NCI-H774 (cell line): ENCODE measurements at places on chromosomes 1 and 21.

- no peak for DNase-seq
Observed at GRCh38 chr1:28751315-28752060, 14.7 kb downstream of the YTHDF2 start.

DNA sequence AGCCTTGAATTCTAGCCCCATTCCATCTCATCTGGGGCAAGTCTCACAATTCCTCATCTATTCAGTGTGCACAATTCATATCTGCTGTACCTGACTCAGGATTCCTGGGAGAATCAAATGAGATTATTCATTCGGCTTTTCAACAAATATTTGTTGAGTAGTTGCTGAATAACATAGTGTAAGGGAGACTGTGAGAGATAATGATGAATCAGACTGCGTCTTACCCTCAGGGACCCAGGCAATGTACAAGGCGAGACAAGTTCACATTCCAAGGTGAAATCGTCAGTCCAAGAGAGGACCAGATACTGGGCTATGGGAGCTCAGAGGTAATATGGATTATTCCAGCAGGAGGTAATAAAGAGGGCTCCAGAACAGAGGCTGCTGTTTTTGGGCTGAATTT is 67.8 kb upstream of the SMYD2 start:
- no peak for DNase-seq

DNA sequence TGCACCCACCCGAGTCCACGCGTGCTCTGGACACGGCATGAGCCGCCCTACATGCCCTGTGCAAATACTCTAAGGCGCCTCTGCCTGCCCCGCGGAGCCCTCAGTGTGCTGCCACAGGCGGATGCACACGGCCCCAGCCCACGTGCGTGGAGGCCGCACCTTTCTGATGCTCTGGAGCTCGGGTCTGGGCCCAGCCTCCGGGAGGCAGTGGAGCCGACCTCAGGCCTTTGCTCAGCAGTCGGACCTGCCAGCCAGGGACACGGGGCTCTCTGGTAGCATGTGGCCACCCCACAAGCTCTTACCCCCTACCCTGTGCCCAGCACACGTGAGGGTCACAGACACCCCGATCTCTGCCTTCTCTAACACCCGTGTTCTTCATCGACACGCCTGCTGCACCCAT is 2.1 kb downstream of the TMEM240 start:
- DNase-seq, result no peak

- DNase-seq, result no peak
Observed at GRCh38 chr1:178238722-178239510, 145.0 kb downstream of the RASAL2 start.

- peak; percentile 71 for DNase-seq
Observed at GRCh38 chr1:67561704-67562113, 123.3 kb upstream of the GADD45A start.

DNA sequence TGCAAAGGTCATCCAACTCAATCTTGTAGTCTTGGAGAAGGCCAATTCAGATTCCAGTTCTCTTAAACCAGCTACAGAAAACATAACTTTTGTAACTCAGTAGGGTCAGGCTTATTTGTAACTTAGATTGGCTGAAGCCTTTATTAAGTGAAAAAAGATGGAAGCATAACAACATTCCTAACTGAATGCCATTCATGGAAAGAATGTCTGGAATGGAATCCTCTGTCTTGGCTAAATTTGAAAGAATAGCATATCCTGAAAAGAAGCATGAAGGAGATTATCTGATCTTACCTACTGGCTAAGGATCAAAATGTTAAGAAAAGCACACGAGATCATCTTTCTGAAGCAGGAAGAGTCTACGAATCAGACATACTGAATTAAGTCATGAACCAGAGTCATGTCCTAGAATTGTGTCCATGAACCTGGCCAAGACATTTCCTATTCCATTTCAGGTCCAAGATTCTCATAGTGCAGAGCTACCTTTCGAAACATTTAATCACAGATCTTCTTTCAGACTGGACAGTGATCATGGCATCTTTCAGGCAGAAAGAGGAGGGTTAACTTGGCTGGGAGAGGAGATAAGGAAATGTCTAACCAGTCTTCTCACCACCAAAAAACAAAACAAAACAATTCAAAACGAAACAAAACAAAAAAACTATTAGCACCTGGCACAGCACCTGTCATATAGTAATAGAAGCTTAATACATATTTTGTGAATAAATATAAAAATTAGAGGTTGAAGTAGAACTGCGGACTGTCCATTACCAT is 75.6 kb downstream of the XCL2 start:
- no peak for DNase-seq

GRCh38 chr1:14855268-14855667 is 256.8 kb downstream of the KAZN start:
- no peak for DNase-seq

DNA sequence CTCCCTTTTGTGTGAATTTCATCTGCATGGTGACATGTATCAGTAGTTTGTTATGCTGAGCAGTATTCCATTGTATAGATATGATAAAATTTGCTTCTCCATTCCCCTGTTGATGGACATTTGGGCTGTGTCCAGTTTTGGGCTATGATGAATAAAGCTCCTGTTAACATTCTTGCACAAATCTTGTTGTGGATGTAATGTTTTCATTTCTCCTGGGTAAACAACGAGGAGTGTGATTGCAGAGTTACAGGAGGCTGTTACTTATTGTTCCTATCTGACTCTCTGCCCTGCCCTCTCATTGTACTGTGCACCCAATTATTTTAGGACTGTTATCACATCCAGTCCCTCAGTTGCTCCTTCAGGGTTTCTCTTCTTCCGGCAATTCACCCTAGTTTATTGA is 24.2 kb downstream of the MAPKAPK2 start:
- no peak for DNase-seq

GRCh38 chr21:41152147-41152546 is 15.8 kb upstream of the BACE2 start:
- no peak for DNase-seq

GRCh38 chr21:39882151-39882838 is 15.1 kb downstream of the PCP4 start:
- DNase-seq, result no peak

DNA sequence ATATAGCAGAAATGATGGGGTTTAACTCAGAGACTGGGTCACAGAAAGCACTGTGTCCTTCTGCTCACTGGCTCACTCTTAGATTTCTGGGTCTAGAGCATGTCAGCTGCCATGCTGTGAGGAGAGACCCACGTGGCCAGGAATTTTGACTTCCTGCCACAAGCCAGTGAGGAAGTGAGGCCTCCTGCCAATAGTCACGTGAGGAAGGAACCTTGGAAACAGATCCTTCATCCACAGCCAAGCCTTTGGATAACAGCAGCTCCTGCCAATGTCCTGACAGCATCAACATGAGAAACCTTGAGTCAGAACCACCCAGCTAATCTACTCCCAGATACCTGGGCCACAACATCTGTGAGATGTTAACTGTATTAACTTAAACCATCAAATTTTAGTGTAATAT is 114.5 kb upstream of the PLPPR5 start:
- DNase-seq, result no peak

DNA sequence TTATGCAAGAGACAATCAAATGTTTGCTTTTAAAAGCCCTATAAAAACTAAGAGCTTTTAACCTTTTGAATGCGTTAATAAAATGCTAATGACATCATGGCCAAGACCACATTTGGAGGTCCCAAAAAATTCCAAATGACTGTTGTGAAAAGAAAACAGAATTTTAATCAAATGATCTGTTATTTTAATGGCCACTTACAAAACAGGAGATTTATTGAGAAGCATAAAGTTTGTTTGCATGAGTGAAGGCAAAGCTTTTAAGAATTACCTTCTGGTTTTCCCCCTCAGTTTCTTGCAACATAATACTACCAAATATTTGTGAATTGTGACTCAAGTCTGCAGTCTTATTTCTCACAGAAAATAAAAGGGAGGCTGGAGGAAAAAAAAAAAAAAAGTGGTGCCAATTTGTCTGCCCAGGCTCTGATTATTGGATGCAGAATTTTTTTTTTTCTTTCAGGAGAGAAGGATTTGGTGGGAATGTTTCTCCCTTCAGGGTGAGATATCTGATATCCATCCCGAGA is 60.7 kb downstream of the GORAB start:
- DNase-seq, result no peak

GRCh38 chr21:27329255-27329851 is 362.5 kb upstream of the ADAMTS5 start:
- DNase-seq, result peak; percentile 42

GRCh38 chr1:40257313-40257687 is 736 bp upstream of the ZMPSTE24 start:
- DNase-seq, result peak; percentile 66

GRCh38 chr1:227654431-227654830 is 80.7 kb downstream of the JMJD4 start:
- no peak for DNase-seq

- DNase-seq, result peak; percentile 36
Observed at GRCh38 chr1:89802051-89802450, 18.8 kb upstream of the LRRC8D start.

DNA sequence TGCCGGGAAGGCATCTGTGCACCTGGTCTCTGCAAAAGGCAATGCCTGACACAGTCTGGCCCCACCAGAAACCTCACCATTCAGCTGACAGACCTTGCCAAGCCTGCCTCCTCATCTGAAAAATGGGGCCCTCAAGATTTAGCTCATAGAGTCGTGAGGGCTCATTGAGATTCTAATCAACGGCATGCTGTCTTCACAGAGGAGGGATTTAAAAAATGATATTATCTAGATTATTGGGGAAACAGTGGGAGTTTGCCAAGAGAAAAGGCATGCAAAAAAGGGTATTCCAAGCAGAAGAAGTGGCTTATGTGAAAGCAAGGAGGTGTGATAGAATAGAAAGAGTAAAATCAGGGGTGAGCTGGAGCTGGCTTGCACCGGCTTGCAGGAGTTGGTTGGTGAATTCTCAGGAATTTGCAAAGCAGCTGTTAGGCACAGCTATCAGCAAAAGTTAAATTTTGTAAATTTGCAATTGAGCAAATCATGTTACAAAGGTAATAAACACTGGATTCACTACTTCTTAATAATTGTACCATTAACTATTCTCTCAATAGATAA is 91.7 kb upstream of the WNT4 start:
- DNase-seq, result no peak

DNA sequence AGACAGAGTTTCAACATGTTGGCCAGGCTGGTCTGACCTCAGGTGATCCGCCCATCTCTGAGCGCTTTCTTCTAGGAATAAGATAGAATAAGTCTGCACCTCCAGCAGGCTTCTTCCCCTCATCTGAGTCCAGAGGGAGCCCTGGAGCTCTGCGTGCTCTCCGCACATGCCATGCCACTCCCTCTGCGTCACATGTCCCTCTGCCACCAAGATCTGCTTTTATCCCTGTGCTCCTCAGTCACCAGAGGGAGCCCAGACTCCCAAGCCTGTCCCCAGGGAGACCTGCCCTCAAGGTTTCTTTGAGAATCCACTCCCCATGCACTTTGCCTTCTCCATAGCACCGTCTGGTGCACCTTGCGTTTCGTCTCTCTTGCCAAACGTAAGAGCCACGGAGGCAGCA is 213.0 kb downstream of the CAMTA1 start:
- DNase-seq, result no peak

GRCh38 chr1:11434926-11435325 is 44.0 kb upstream of the DISP3 start:
- DNase-seq, result no peak

DNA sequence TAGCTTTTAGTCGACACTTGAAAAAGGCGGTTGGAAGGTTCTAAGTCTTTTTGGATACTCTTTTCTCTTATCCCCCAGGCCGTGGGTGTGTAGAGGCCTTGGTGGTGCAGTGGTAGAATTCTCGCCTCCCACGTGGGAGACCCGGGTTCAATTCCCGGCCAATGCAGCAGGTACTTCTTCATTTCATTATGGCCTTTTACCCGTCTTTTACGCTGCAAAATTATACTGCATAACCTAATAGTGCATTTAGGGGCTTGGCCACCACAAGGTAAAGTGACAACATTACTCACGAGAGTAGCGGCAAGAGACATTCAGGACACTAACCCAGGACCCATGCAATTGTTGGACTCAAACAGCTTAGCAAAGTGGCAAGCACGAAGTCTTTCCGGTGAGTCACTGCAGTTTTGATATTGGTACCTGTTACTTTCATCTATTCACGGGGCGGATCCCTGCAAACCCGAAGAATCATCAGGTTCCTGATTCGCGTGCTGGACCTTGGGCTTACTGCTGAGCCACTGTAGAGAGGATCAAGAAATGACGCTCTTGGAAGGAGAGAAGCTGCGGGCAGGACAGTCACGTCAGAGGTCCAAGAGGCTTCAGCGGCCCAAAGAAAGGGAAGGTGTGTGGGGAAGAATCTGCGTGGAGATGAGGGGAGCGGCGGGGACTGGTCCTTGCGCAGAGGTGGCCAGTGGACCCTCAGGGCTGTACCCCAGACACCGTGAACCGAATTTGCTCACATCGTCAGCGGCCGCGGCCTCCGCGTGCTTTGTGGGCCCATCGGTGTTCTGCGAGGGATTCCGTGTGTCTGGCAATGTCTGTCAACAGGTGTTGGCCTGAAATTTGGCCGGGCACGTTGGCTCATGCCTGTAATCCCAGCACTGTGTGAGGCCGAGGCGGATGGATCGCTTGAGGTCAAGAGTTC is 12.9 kb upstream of the RNU1-4 start:
- DNase-seq, result peak; percentile 74

DNA sequence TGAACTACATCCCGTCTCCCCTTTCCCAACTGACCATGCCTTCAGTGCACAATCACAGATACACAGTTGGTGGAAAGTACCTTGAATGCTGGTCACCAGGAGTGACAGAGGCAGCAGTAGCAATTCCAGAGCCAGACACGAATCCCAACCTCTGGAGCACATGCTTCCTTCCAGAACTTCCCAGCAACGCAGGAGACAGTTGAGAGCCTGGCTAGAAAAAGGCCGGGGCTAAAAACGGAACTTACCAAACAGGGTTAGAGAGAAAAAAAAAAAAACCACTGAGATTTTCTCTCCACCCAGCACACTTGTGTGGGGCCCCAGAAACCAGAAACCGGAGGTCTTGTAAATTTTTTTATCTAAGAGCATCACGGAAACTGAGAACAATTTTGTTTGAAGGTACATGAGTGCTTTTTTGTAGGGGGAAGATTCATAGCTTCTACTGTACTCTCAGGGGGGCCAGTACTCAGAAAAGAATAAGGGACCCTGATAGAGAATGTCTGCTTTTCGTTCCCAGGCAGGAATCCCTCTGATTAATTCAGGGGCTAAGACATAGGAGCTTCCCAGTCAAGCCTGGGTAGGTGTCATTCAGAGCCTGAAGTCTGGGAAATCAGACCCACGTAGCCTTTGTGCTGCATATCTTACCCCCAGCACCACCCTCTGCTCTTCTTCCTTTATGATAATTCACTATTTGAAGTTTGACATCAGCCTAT is at the start of gene CD48:
CD48 (minus strand) TSS at position 221 of the 710 bp plus-strand sequence; CDS start at position 162, 59 bp downstream.
- DNase-seq, result no peak

- no peak for DNase-seq
Observed at GRCh38 chr1:11176081-11176706, 13.0 kb upstream of the ANGPTL7 start.

GRCh38 chr21:37292941-37293340 is 25.8 kb upstream of the VPS26C start:
- DNase-seq, result no peak

- DNase-seq, result peak; percentile 2
Observed at GRCh38 chr1:3454811-3455618, 550 bp downstream of the ARHGEF16 start.

DNA sequence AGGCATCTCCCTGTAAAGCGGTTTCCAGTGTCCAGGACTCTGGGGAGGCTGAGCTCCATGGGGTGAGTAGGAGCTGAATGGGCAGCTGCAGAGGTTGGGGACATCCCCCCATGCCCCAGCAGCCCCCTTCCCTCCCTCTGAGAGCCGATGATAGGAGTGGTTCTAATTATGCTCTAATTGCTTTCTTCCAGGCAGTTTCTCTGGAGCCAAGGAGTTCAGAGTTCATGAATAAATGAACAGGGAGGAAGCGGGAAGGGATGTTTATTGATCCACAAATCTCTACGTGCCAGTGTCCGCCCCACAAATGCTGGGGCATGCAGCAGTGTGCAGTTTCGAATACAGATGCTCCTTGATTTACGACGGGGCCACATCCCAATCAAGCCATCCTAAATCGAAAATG is 15.6 kb downstream of the NKAIN1 start:
- DNase-seq, result no peak
